PC-3 (cell line): ENCODE measurements at places on chromosomes 5 and 9.

- H3K27ac ChIP-seq, result no peak overlapping the region
- H3K36me3 ChIP-seq, result no peaks in the 10 kb centered on the region
- H3K4me1 ChIP-seq, result no peaks in the 10 kb centered on the region
- H3K4me3 ChIP-seq, result no peak overlapping the region
These were observed 24.8 kb upstream of the OTP start for GRCh38 chr5:77663090-77663863.

DNA sequence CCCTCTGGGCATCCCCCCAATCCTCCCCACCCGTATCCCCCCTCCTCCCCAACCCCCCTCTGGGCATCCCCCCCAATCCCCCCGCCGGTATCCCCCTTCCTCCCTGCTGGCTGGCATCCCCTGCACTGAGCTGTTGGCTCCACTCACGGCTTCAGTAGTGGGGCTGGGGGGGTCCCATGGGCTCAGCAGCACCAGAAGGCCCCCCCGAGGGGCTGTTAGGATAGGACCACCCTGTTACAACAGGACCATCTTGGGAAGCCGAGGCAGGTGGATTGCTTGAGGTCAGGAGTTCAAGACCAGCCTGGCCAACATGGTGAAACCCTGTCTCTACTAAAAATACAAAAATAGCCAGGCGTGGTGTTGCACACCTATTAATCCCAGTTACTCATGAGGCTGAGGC lies 42.4 kb downstream of the EXD3 start:
- no peaks in the 10 kb centered on the region for H3K36me3 ChIP-seq
- no peaks in the 10 kb centered on the region for H3K27me3 ChIP-seq
- H3K27ac ChIP-seq, result no peak overlapping the region

- H3K36me3 ChIP-seq, result no peaks in the 10 kb centered on the region
- no peak overlapping the region for H3K27ac ChIP-seq
- DNase-seq, result no peak
- peaks cover 18% of the 10 kb centered on the region for H3K27me3 ChIP-seq
- H3K4me1 ChIP-seq, result peaks cover 5% of the 10 kb centered on the region
- H3K4me3 ChIP-seq, result no peak overlapping the region
These were observed 68.4 kb downstream of the RASGEF1C start for GRCh38 chr5:180140571-180140970.

DNA sequence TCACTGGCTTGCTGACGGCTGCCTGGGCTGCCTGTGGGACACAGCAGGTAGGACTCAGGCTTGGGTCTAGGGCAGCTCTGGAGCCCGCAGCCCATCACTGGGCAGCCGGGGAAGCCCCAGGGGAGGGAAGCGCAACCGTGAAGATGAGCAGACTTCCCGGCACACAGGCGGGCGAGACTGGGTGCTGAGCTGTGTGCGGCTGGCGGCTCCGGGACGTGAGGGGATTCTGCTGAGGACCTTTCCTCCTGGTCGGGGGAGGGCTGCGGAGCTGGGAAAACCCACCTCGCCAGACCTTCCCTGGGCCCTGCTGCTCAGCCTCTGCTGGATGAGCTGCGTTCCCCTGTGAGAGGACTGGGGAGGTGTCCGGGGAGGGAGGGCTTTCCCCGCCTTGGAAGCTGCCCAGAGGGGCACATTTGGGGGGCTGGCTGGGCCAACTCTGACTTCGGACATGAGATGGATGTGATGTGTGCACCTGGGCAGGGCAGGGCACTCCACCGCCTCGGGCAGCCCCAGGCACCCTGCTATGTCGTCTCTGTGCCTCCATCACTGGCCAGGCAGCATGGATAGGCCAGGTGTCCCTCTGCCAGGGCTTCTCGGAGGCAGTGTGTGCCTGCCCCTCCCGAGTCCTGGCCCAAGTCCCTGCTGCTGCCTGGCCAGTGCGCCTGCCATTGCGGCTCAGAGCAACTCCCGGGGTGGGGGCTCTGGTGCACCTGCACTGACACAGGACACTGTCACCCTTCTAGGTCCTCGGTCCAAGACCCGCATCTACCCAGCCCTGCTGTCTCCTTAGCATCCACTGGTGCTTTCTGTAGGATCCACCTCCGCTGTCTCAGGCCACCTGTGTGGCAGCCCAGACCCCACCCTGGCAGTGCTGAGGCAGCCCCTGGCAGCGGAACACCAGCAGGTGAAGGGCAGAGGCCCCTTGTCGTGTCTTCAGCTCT lies 66.4 kb downstream of the COL5A1 start:
- H3K27me3 ChIP-seq, result no peaks in the 10 kb centered on the region
- no peaks in the 10 kb centered on the region for H3K4me1 ChIP-seq
- no peak overlapping the region for H3K4me3 ChIP-seq
- no peak for DNase-seq

DNA sequence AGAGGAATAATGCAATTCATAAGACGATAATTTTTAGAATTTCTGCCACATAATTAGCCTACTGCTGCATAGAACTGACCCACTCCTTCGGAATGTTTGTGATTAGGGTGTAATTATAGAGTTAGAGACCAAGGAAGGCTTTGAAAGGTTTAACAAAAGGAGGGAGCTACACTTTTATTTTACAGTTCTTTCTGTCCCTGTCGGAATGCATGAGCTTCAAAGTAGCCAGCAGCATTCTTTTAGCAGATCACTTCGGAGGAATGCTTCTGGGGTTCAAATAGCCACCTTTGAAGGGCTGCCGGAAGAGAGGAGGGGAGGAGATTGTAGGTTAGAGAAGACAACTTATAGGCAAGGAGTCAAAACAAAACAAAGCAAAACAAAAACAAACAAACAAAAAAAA lies 168.1 kb downstream of the GRIA1 start:
- H3K27me3 ChIP-seq, result no peaks in the 10 kb centered on the region; the same call in 1 of the 2 replicates
- no peaks in the 10 kb centered on the region for H3K36me3 ChIP-seq
- no peak overlapping the region for H3K27ac ChIP-seq
- no peaks in the 10 kb centered on the region for H3K4me1 ChIP-seq

GRCh38 chr9:96644137-96644536 lies 11.0 kb downstream of the PRXL2C start:
- peak; percentile 1 for DNase-seq
- H3K27me3 ChIP-seq, result no peaks in the 10 kb centered on the region
- H3K36me3 ChIP-seq, result no peaks in the 10 kb centered on the region
- H3K4me1 ChIP-seq, result no peaks in the 10 kb centered on the region
- H3K4me3 ChIP-seq, result no peak overlapping the region
- H3K27ac ChIP-seq, result no peak overlapping the region

DNA sequence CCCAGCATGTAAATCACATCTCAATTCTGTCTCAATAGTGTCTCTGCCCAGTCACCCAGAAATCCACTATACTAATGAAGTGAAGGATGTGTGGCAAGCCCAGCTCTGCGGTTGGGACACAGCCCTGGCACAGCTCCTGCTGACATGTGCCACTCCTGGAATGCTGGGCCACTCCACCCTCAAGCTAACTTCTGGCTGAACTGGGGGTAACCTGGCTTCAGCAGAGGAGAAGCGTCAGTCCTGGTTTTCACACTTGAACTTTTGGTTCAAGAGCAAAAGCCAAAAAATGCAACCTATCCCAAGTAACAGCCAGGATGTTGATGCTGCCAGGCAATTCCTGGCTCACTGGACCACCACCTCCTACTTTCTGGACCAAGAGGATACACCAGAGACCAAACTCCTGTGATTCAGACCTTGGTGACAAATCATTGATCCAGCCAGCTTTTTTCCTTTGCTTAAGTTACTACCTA lies 86.4 kb downstream of the ARRDC3 start:
- no peaks in the 10 kb centered on the region for H3K4me1 ChIP-seq
- no peak overlapping the region for H3K4me3 ChIP-seq
- H3K36me3 ChIP-seq, result no peaks in the 10 kb centered on the region
- DNase-seq, result no peak

DNA sequence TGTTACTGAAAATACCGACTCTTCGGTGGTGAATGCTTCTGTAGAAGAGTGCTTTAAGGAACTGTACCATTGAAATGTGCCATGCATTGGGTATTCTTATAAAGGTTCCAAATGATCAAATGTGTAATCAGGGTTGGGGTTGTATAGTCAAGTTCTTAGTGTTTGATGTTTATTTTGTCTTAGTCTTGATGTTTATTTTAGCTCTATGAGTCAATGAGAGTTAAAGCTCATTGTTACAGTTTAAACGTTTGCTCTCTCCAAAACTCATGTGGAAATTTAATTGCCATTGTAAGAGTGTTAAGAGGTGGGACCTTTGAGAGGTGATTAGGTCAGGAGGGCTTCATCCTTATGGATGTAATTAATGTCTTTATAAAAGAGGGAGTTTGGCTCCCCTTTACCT lies 153.0 kb downstream of the FER start:
- no peak overlapping the region for H3K4me3 ChIP-seq
- no peaks in the 10 kb centered on the region for H3K36me3 ChIP-seq
- H3K4me1 ChIP-seq, result peaks cover 16% of the 10 kb centered on the region
- peak; percentile 70 for DNase-seq
- peak overlapping the region; percentile 27 for H3K27ac ChIP-seq

GRCh38 chr5:35415309-35415708 lies 185.0 kb upstream of the PRLR start:
- peaks cover 31% of the 10 kb centered on the region for H3K27me3 ChIP-seq
- no peak overlapping the region for H3K4me3 ChIP-seq
- no peaks in the 10 kb centered on the region for H3K36me3 ChIP-seq
- no peaks in the 10 kb centered on the region for H3K4me1 ChIP-seq
- no peak for DNase-seq

DNA sequence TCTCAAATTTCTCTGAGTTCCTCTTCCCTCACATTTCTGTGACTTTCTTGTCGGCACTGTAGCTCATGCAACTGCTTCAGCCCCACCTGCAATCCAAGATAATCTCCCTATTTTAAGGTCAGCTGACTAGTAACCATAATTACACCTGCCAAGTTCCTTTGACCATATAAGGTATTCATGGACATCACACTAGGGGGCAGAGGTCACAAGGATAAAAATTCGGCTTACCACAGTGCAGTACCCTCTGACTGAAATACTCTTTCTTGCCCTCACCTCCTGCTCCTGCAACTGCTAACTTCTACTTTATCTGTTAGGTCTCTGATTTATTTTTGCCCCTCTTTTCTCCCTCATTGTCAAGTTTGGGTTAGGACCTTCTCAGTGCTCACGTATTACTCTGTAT lies 144.2 kb downstream of the GDNF start:
- no peak overlapping the region for H3K4me3 ChIP-seq
- no peaks in the 10 kb centered on the region for H3K36me3 ChIP-seq
- H3K4me1 ChIP-seq, result peaks cover 23% of the 10 kb centered on the region
- no peak for DNase-seq
- no peaks in the 10 kb centered on the region for H3K27me3 ChIP-seq
- H3K27ac ChIP-seq, result peak overlapping the region; percentile 78

- no peaks in the 10 kb centered on the region for H3K27me3 ChIP-seq
- peak overlapping the region; percentile 82 for H3K4me3 ChIP-seq
- H3K27ac ChIP-seq, result peak overlapping the region; percentile 23; the same call in 1 of the 2 replicates
- H3K36me3 ChIP-seq, result peaks cover 7% of the 10 kb centered on the region; the same call in 1 of the 2 replicates
- H3K4me1 ChIP-seq, result peaks cover 23% of the 10 kb centered on the region
These were observed 756 bp upstream of the PRR7 start for GRCh38 chr5:177445917-177446199.

- no peaks in the 10 kb centered on the region for H3K36me3 ChIP-seq
- H3K27ac ChIP-seq, result no peak overlapping the region
- H3K4me1 ChIP-seq, result no peaks in the 10 kb centered on the region
- DNase-seq, result no peak
These were observed 398.3 kb downstream of the IRX1 start for GRCh38 chr5:3993856-3994473.

DNA sequence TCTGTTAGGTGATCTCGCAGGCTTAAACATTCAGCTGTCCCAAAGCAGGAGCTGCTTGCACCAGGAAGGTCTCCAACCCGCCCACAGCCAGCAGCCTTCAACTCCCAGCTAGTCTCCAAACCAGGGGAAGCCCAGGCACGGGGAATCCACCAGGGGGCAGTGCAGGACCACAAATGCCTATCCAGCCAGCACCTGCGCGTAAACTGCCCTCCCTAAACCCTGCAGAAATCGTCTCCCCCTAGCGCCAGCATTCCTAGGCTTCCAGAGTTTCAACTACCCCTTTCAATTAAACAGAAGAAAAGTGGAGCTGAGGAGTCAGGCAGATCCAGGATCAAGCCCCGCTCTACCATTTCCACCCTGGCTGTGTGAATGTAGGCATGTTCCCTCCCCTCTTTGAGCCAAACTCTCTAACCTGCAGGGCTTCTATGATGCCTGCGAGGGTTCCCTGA lies 72.0 kb downstream of the HRH2 start:
- H3K4me1 ChIP-seq, result peaks cover 3% of the 10 kb centered on the region; the same call in 1 of the 2 replicates
- no peaks in the 10 kb centered on the region for H3K36me3 ChIP-seq
- no peaks in the 10 kb centered on the region for H3K27me3 ChIP-seq
- no peak overlapping the region for H3K27ac ChIP-seq
- DNase-seq, result peak; percentile 91

GRCh38 chr5:92560698-92561401 lies 1020.2 kb downstream of the NR2F1-AS1 start:
- no peaks in the 10 kb centered on the region for H3K36me3 ChIP-seq
- peak overlapping the region; percentile 79 for H3K27ac ChIP-seq
- H3K4me1 ChIP-seq, result peaks cover 37% of the 10 kb centered on the region
- peak; percentile 4 for DNase-seq

GRCh38 chr9:8552732-8553131 lies 753.2 kb upstream of the DMAC1 start:
- H3K4me1 ChIP-seq, result no peaks in the 10 kb centered on the region
- H3K27ac ChIP-seq, result no peak overlapping the region
- no peak for DNase-seq

DNA sequence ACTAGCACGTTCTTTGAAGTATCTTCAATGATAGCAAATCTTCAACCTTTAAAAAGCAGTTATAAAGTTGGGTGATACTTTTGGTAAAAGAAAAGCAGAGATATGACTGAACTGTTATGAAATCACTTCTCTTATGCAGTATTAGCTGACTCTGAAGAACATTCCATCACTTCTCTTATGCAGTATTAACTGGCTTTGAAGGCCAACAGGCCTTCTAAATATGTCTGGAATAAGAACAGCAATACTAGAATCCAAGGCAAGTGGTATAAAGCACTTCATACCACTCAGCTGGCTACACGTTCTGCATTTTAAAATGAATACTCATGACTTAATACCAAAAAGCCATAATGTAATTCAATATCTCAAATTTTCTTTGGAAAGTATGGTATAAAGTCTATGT lies 17.3 kb downstream of the SKIC3 start:
- no peaks in the 10 kb centered on the region for H3K4me1 ChIP-seq
- no peak overlapping the region for H3K4me3 ChIP-seq
- no peak for DNase-seq
- no peaks in the 10 kb centered on the region for H3K27me3 ChIP-seq
- H3K27ac ChIP-seq, result no peak overlapping the region
